ENCODE measurements at places on chromosomes 13 and 19.

DNA sequence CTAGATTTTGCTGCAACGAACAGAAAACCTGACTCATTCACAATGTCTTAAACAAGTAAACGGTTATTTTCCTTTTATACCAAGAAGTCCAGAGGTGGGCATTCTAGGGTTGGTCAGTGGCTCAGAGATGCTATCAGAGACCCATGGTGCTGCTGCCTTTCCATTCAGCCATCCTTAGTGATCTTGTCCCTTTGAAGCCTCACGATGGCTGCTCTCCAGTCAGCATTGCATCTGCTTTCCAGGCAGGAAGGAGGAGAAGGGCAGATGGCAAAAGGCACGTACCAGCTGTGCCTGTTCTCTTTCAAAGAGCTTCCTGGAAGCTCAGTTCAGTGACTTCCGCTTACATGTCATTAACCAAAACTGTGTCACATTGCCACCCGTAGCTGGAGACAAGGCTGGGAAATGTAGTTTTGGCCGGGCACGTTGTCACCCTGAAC lies 30.1 kb downstream of the WDFY2 start:
- no peak for DNase-seq

DNA sequence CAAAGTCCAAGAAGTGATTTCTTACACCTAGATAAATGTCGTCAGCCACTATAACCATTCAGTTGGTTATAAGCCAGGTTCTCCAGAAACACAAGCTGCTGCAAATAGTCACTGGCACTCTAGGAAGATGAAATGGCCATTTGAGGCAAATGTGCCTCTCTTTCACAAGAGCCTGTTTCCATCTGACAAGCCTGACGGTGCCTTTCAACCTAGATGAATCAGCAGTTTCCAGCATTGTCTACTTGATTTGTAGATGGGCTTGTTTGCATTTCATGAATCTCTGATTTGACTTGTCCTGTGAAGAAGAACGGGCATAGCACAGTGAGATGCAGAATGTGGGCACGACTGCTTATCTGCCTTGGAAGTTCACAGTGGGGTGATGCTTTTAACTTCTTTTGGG lies 327.2 kb downstream of the LMO7 start:
- no peak for DNase-seq

- no peak for DNase-seq
Measured at GRCh38 chr13:48236528-48237353, 3.7 kb downstream of the ITM2B start.

- DNase-seq, result no peak
Measured at GRCh38 chr13:89936256-89936655, 1411.2 kb upstream of the MIR17HG start.

GRCh38 chr19:33311326-33311682 lies 9.0 kb upstream of the CEBPA start:
- no peak for DNase-seq

GRCh38 chr19:2575734-2576481 lies 100.0 kb downstream of the GADD45B start:
- DNase-seq, result peak; percentile 58

DNA sequence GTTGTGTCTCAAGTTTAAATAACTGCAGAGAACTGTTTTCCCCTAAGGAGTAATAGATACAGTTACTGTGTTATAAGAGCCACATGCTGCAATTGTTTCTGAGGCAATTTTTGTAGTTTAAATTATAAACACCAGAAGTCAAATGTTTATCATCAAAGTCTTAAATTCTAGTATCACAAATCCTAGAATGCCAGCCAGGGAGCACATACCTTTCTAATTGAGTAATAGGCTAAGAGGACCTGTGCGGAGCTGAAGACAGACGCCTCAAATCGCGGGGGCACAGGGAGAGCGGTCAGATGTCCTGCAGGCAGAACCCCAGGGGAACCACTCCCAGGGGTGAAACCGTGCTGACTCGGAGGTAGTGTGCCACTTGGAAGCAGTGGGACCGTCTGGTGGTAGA lies 65.2 kb upstream of the TNFRSF19 start:
- DNase-seq, result no peak

DNA sequence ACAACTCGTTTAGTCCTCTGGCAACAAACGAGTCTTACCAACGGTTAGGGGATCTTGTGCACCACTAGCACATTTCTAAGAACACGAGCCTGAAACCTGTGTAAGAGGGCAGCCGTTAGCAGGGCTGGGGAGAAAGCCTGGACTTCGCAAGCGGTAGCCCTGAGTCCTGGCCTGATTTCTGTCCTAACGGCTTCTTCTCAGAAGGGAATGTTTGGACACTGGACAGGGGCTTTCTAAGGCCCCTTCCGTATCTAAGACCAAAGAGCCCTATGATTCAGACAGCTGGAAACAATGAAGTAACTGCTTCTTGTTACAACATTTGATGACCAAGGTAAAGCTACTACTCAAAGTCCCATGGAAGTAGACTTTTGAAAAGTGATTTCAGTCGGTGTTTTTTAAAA lies 2.2 kb downstream of the ANKRD10 start:
- DNase-seq, result no peak

DNA sequence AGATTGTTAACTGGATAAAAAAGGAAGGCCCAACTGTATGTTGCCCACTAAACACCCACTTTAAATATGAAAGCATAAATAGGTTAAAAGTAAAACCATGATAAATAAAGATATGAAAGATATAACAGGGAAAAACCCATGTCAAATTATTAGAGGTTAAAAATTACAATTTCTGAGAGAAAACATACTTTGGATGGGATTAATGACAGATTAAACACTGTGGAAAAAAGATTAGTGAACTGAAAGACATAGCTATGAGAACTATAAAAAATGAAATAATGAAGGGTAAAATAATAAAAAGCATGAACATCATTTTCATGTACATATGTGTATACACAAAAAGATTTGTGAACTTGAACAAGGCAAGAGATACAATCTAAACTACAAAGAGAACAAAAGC lies 2.2 kb upstream of the ZNF577 start:
- DNase-seq, result no peak

DNA sequence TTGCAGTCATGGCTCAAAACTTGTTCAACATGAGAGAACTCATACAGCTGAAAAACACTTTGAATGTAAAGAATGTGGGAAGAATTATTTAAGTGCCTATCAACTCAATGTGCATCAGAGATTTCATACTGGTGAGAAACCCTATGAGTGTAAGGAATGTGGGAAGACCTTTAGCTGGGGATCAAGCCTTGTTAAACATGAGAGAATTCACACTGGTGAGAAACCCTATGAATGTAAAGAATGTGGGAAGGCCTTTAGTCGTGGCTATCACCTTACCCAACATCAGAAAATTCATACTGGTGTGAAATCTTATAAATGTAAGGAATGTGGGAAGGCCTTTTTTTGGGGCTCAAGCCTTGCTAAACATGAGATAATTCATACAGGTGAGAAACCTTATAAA lies 20.1 kb downstream of the ZNF283 start:
- no peak for DNase-seq

DNA sequence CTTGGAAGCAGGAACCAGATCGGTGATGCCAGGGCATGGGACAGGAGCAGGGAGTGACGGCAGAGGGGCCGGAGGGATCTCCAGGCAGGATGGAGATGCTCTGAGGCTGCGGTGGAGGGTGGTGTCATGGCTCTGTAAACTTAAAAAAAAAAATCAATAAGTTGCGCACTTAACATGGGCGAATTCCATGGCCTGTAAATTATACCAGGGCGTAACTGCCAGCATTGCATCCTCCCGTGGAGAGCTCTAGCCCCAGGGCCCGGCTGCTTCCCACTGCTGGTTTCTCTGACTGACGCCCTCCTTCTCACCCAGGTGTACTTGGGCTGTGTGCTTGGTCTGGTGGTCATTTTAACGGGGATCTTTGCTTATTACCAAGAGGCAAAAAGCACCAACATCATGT lies 8.7 kb downstream of the ATP12A start:
- no peak for DNase-seq

- no peak for DNase-seq
Measured at GRCh38 chr13:30103161-30103840, 204.1 kb downstream of the KATNAL1 start.

DNA sequence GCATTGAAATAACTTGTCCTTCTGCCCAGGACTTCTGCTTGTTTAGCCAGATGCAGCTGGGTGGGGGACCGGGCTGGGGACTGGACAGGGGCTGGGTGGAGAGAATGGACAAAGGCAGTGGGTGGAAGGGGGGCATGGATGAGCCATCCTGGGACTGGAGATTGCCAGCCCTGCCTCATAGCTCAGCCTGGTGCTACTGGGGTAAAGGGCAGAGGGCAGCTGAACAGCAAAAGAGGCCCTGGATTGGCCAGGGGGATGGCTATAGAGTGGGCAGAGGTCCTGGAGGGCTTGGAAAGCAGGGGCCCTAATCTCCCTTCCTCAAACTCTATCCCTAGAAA lies 17.7 kb upstream of the PLAUR start:
- no peak for DNase-seq

GRCh38 chr13:21347753-21348318 lies 111.3 kb downstream of the ZDHHC20 start:
- no peak for DNase-seq

DNA sequence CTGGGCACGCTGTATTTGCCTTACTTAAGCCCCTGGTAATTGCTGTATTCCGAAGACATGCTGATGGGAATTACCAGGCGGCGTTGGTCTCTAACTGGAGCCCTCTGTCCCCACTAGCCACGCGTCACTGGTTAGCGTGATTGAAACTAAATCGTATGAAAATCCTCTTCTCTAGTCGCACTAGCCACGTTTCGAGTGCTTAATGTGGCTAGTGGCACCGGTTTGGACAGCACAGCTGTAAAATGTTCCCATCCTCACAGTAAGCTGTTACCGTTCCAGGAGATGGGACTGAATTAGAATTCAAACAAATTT lies 676 bp downstream of the BRCA2 start:
- DNase-seq, result no peak

DNA sequence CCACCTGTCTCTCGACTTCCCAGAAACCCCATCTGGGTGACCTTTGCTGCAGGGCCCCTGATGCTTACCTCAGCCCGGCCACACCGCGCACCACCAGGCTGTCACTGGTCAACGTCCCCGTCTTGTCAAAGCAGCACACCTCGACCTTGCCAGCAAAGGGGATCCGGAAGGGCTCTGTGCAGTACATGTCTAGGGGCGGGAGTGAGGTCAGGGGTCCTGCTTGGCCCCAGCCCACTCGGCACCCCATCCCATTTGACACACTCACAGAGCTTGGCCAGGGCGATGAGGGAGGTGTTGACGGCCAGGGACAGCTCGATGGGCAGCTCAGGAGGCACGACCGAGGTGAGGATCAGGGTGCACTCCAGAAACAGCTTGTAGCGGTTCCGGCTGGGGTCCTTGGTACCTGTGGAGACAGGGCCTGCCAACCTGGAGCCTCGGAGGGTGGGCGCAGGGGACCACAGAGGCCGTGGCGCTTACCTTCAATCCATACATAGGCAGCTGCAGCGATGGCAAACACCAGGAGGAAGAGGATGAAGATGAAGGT lies 8.4 kb downstream of the ATP13A1 start:
- no peak for DNase-seq

- no peak for DNase-seq
Measured at GRCh38 chr13:85538957-85539356, 260.3 kb downstream of the SLITRK6 start.

DNA sequence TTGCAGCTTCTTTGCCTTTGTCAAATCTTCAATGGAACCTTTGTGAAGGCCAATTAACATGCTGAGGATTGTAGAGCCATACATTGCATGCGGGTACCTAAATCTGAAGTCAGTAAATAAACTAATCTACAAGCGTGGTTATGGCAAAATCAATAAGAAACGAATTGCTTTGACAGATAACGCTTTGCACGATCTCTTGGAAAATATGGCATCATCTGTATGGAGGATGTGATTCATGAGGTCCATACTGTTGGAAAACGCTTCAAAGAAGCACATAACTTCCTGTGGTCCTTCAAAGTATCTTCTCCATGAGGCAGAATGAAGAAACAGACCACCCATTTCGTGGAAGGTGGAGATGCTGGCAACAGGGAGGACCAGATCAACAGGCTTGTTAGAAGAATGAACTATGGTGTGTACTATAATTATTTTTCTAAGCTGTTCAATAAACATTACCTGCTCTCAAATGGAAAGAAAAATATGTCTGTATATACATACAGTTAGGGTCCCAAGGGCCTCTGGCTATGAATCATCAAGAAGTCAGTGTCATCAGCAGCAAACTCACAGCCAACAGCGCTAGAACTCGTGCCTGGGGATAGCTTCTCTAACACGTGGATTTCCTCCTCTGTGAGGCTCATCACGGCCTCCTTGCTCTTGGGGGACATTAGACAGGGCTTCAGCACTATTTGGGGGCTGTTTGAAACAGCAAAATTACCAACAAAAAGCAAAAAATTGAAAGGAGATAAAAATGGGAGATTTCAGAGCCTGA lies 2.9 kb upstream of the CD70 start:
- DNase-seq, result no peak

DNA sequence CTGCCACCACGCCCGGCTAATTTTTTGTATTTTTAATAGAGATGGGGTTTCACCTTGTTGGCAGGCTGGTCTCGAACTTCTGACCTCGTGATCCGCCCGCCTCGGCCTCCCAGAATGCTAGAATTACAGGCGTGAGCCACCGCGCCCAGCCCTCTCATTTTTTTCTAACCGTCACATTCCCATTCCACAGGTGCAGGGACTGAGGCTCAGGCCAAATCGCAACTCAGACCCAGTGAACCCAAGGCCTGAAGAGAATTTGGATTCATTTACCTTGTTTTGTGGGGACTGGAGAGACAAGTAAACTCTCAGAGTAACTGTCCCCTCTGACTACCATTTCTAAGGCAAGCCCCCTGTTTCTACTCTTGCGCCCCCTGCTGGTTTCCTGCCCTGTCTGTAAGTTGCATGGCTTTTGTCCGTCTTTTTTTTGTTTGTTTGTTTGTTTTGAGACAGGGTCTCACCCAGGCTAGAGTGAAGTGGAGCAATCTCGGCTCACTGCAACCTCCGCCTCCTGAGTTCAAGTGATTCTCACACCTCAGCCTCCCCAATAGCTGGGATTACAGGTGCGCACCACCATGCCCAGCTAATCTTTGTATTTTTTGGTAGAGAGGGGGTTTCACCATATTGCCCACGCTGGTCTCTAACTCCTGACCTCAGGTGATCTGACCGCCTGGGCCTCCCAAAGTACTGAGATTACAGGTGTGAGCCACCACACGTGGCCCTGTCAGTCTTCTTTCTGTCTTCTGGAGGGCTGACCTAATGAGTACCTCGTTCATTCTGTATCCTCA lies 2.3 kb upstream of the STRN4 start:
- peak; percentile 64 for DNase-seq

DNA sequence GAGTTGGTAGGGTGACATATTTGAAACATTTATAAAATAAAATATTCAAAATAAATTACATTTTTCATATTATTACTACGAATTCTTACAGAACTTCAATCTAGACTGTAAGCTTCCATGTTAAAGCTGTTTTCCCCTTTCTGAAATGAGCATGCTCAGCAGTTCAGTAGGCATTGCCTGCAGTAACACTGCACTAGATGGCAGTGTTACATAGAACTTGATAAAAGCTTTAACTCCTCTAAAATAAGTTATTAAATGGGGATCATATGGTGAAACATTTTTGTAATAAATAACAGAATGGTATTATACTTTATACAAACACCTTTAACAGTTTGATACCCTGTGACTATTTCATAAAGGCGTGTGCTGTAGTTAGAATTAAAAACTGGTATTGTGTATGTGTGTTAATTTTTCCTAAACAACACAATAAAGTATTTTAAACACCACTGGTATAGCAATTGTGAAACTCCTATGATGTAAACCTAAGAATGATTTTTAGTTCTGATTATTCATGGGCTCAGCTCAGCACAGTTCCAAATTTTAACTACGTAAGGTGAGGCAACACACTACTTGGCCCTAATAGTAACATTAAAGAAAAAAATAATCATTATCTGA lies 11.6 kb upstream of the GPR18 start:
- no peak for DNase-seq

Measured in HEK293T (cell line).